ENCODE measurements at places on chromosomes 7 and 10.

DNA sequence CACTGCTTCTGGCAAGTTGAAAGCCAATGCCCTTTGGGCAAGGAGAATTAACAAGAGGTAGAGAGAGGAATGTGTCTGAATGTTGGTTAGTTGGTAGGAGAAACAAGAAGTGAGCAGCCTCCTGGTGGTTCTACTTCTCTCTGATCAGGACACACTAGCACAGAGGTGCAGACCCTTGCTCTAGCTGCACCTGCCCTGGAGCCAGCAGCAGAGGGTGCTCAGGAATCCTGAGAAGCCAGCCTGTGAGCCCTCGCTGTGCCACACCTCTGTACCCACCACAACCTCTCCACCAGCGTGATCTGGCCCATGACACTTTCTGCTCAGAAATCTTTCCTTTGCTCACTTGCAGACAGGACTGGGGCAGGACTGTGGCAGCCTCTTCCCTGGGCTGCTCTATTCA is 364.7 kb downstream of the RPS24 start:
- no peak for DNase-seq

- no peak for DNase-seq
Measured at GRCh38 chr7:106794276-106795083, 70.6 kb upstream of the PIK3CG start.

GRCh38 chr7:73869011-73869798 is 8.2 kb downstream of the TMEM270 start:
- DNase-seq: no peak

- DNase-seq: peak; percentile 43
Measured at GRCh38 chr7:77537136-77537777, at the start of gene PTPN12. PTPN12 (plus strand) TSS chr7:77537295; CDS start chr7:77537547, 252 bp downstream.

DNA sequence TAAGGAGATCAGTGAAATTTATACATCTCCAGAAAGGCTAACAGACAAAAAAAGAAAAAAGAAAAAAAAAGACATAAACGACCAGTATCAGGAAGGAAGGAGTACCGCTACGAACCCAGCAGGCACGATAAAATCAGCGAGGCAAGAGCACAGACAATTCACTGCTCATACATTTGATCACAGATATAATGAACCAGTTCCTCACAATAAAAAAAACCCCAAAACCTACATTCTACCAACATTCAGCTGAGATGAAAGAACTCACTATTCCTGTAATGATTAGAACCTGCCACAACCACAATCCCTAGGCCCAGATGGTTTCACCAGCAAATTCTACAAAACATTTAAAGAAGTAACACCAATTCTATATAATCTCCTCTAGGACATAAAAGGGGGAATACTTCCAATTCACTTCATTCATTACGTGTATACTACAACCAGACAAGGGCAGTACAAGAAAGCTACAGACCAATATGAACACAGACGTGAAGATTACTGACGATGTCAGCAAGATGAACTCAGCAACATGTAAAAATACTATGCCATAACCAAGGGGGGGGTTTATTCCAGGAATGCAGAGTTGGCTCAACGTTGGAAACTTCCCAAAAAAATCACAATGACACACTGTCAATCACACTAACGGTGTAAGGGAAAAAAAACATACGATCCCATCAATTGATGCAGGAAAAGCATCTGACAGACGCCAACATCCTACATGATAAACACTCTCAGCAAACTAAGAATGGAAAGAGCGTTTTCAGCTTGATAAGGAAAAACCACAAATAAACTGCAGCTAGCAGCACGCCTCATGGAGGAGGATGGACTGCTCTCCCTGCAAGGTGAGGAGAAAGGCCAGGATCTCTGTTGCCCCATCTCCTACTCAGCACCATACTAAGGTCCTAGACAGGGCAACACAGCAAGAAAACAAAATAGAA is 256.2 kb downstream of the ELFN1 start:
- peak; percentile 23 for DNase-seq

DNA sequence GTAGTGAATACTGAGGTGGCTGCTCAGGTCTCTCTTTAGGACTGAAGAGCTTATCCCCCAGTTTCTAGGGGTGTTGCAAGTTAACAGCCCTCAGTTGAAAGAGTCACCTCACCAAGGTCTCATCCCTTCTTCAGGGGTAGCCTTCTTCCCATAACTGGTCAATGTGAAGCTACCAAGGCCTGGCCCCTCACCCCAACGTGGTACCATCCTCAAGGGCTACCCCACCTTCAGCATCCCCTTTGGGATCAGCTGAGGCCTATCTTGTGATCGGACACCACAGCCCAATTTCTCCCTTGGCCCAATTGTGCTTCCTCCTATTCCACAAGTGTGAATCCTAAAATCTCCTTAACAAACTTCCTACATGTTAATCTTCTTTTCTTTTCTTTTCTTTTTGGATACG is 289.5 kb upstream of the MKLN1 start:
- no peak for DNase-seq

GRCh38 chr7:22339725-22340390 is 17.1 kb downstream of the RAPGEF5 start:
- DNase-seq: no peak

GRCh38 chr10:130301021-130301892 is 165.1 kb downstream of the GLRX3 start:
- DNase-seq: peak; percentile 67

DNA sequence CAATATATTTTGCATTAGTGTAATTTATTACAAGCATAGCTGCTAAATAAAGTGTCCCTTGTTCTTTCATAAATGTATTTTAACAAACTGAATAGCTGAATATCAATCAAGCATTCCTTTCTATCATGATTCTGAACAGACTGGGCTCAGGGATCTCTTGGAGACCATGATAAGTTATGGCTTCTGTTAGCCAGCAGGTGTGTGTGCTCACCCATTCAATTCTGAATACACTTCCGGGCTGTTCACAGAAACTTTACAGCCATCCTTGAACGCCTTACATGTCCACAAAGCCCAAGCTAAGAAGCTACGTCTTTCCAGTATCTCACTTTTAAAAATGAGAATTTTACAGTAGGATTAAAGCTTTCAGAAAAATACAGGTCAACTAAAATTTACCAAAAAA is 115.1 kb downstream of the SVIL start:
- no peak for DNase-seq

DNA sequence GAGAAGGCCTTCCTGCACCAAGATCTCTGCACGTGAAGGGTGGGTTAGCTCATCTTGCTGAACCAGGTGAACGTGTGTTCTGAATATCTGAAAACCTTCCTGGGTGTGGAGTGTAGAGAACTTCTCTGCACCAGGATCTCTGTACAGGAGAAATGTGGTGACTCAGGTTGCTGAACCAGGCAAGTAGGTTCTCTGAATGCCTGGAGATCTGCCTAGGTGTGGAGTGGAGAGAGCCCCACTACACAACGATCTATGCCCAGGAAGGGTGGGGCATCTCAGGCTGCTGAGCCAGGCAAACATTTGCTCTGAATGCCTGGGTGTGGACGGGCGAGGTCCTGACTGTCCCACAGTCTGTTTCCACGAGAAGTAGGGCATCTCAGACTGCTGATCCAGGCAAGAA is 1002.3 kb upstream of the KCND2 start:
- no peak for DNase-seq

- no peak for DNase-seq
Measured at GRCh38 chr7:22417349-22417748, 60.4 kb upstream of the RAPGEF5 start.

DNA sequence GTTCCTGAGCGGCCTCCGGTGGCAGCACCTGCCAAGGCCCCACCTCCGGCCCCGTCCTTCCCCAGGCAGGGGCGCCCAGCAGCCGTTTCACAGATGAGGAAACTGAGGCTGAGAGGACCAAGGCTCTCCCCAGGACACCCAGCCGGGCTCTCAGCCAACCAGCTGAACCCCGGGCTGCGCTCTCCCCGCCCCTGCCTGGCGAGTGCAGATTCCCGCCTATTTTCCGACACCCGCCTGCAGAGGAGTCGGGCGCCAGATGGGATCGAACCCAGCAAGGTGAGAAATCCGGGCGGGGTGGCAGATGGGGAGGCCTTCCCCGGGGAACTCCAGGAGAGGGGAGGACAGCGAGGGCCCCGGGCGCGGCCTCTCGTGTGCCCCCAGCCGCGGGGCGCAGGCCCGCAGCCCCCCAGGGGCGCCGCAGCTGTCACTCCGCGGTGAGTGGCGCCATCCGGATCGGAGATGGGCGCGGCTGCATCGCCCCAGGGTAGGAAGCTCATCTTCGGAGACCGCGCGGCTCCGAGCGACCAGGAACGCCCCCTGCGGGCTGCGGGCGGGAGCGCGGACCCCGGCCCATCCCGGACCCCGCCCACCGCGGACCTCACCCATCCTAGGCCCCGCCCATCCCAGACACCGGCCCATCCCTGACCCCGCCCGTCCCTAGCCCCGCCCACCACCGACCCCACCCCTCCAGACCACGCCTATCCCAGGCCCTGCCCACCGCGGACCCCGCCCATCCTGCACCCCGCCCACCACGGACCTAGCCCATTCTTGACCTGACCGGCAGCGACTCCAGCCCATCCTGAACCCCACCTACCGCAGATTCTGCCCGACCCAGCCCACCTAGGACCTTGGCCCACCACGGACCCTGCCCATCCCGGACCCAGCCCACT is 90.3 kb downstream of the MICALL2 start:
- DNase-seq: no peak

DNA sequence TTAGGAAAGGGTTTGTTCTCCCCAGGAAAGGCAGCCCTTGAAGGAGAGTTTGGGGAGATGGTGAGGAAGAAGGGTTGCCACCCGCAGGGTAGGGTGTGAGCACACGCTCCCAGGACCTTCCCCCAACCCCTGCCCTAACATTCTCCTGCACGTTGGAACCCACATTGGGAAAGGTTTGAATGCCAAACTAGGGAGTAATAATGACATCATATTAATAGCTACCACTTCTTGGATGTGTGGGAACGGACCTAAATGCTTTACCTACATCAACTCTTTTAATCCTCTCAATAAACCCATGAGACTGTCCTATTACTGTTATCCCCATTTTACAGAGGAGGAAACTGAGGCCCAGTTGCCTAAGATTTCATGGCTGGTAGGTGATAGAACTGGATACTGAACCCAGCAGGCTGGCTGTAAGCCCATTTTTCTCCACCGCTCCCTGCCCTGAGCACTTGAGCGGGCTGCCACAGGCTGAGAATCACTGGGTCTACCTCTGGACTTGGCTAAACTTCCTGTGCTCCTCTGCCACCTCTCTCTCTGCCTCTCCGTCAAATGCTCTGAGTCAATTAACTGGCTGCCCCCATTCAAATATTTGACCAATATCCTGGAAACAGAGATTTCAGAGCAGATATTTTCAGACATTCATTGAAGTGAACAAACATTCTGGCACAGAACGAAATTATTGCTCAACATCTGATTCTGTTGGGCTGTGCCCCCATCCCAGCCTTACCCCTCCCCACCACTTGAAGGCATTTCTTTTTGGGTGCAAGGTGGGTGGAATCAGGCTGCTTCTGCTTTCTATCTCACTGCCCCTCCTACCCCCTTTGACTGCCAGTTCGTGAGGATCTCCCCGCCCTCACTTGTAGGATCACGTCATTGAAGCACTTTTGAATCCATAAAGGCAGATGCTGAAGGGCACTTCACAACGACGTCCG is 129.7 kb downstream of the C10orf105 start:
- no peak for DNase-seq

- DNase-seq: no peak
Measured at GRCh38 chr10:118488710-118489497, 106.5 kb downstream of the PRLHR start.

All from stimulated activated naive CD4-positive, alpha-beta T cell treated with Interleukin-2 at 50 U/mL for 16 hours (primary cell).